ENCODE measurements at places on chromosomes 5 and 9. TPM values are rescaled to one million over a fixed set of nuclear protein-coding genes. Genes with fewer than 3 reads are reported as not detected.
A peak's percentile ranks its signal among the peaks of the same experiment; 100 is the strongest.

- H3K27ac ChIP-seq: no peak overlapping the region
- peaks cover 37% of the 10 kb centered on the region for H3K27me3 ChIP-seq
- DNase-seq: no peak
- H3K36me3 ChIP-seq: no peaks in the 10 kb centered on the region
- peaks cover 18% of the 10 kb centered on the region for H3K4me1 ChIP-seq
- peak overlapping the region; percentile 47 for H3K4me3 ChIP-seq
Measured at GRCh38 chr5:52786949-52787599, 642 bp upstream of the ITGA1 start.

DNA sequence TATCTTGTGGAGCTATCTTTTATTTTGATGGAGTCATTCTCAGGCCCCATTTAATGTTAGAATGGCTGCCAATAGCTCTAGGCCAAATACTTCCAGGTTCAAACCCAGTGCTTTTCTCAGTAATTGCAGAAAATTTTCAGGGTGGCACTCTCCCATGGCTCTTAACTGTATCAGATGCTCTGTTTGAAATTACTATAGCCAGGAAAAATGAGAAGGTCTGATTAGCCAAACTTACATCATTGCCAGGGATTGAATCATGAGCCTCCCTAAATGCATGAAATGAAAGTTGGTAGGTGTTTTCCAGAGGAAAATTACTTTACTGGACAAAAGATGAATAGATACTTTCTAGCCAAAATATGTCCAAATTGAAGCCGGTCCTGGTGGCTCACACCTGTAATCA is 404.8 kb downstream of the MAT2B start:
- no peaks in the 10 kb centered on the region for H3K4me1 ChIP-seq
- no peak overlapping the region for H3K27ac ChIP-seq
- H3K4me3 ChIP-seq: no peak overlapping the region
- no peak for DNase-seq
- no peaks in the 10 kb centered on the region for H3K36me3 ChIP-seq

GRCh38 chr9:18014556-18014955 is 435.7 kb downstream of the SH3GL2 start:
- H3K4me3 ChIP-seq: no peak overlapping the region
- H3K4me1 ChIP-seq: no peaks in the 10 kb centered on the region
- no peaks in the 10 kb centered on the region for H3K27me3 ChIP-seq
- no peak overlapping the region for H3K27ac ChIP-seq
- no peak for DNase-seq

NAA35 gene
- 35.8 TPM for total RNA-seq

FOXD4L5 gene
- 0.34 TPM for total RNA-seq

GRCh38 chr5:113215401-113216060 is 219.3 kb downstream of the TSSK1B start:
- no peak overlapping the region for H3K4me3 ChIP-seq
- peaks cover 36% of the 10 kb centered on the region for H3K4me1 ChIP-seq
- no peak for DNase-seq
- H3K36me3 ChIP-seq: peaks cover 2% of the 10 kb centered on the region
- H3K27me3 ChIP-seq: peaks cover 40% of the 10 kb centered on the region

All from neural crest cell (in vitro differentiated cells).